ENCODE measurements at places on chromosomes 16 and 17.

DNA sequence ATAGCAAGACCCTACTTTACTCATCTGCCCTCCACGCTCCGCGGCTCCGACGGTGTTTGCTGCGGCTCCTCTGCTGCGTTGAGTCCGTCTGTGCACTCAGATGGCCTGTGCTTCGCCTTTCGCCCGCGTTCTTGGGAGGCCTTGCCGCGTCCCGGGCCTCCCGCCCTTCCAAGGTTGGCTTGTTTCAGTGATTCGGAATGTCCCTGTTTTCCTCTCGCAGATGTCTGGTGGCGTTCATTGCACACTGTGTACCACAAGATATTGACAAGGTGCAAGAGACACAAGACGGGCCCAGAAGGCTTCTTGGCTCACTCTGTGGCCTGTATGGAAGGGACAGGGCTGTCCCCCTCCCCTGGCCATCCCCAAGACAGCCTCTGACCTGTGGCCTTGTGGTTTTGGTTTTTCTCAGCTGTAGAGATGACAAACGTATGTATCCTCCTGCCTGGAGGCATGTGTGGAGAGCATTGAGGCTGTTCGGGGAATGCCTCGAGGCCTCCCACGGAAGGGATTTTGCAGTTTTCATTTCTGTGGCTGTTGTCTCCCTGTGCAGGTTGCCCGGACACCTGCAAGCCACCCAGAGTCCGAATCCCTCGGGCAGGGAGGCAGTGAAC is 15.4 kb downstream of the MGRN1 start:
- no peak for DNase-seq

- no peak for DNase-seq
Measured at GRCh38 chr17:5718726-5719125, 134.4 kb upstream of the NLRP1 start.

GRCh38 chr16:66441586-66442375 is 14.7 kb downstream of the BEAN1 start:
- DNase-seq: no peak

DNA sequence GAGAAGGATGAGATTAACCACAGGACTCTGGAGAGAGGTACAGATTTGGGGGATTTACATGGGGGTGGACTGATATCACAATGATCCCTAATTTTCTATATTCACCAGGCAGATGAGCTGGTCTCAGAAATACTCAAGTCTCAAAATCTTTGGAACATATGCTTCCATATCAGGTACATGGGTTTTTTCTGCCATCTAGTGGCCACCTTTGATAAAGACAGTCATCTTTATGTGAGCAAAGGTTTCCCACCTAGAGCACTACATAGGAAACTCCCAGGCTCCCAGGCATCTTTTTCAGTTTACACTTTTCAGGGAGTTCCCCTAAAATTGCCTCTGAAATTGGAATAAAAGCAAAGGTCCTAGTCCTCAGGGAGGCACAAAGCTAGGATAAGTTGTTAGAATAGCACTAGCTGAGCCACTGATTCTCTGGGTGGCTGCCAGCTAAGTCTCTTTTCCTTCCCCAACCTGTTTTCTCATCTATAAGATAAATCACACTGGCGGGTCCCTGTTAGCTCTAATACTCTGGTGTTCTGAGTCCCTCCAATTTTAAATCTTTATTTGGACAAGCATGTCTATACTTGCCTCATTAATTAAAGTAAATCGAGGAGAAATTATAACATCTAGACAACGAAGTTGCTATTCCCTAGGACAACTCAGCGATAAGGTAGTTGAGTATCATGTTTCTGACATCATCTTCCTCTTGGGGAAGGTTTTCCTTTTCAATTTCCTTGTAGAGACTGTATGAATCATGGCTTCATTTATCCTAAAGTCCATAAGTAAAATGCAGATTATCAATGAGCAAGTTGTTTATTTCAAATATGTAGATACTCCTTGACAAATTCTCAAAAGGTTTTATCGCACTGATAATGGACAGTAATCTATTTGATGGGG is 19.0 kb upstream of the MON1B start:
- DNase-seq: no peak

- no peak for DNase-seq
Measured at GRCh38 chr17:65627891-65628643, 66.6 kb upstream of the AXIN2 start.

DNA sequence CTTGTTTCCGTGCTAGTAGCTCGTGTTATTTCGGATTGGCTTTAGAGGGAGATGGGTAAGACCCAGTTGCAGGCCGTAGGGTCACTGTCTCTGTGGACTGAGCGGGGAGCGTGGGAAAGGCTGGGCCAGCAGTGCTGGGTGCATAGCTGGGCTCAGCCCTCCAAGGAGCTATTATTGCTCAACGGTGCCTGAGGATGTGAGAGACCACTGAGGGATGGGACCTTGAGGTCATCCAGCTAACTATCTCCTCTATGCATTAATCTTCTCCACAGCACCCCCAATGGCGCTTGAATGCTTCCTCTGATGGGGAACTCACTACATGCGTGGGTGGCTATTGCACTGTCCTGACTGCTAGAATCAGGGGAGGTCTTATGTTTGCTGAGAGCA is 126.1 kb upstream of the FOXF1 start:
- DNase-seq: no peak

GRCh38 chr17:33990943-33991706 is 264.0 kb upstream of the CCL2 start:
- no peak for DNase-seq

- DNase-seq: no peak
Measured at GRCh38 chr17:78377858-78378224, 608 bp upstream of the PGS1 start.

DNA sequence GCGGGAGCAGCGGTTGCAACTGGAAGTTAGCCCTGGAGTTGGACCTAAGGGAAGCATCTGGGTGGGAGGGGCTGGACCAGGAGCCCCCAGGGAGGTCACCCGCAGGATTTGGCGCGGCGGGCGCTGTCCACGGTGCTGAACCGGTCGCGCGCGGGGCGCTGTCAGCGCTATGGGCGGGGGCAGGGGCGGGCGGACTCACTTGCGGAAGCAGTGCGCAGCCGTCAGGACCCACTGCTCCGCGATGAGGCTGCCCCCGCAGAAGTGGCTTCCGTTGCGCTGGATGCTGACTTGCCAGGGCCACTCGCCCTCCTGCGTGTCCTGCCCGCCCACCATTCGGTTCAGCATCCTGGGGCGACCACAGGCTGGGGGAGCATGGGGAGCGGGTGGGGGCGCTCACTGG is 4.5 kb downstream of the PRSS27 start:
- peak; percentile 78 for DNase-seq

DNA sequence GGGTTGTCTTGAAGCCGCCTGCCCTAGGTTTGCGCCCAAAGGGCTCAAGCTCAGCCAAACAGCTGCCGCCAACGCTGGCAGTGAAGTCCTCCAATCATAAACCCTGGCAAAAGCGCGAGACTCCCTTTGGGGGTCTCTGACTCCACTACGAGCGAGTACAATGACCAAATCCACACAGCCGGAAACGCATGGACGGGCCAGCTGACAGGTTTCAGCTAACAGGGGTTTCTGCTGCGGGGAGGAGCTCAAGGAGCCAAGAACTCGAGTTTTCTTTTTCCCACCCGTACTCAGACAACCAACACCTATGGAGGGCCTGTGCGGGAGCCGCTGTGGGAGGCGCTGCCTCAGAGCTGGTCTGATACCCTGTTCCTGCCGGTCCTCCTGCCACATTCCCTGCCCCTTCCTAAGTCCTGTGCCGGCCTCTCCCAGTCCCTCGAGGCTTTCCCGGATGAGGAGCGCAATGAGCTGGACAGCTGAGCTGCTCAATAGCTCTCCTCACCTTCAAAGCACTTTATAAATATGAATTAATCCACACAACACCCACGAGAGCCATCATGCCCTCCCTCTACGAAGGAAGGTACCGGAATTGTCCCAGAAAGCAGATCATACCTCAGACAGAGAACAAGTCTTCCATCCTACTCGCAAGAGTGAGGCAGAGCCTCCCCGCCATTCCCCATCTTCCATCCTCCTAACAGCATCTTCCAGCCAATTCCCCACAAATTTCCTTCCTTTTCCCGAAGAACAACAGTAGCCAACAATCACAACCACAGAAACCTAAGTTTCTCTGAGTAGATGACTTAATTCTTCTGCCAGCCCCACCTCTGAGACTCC is 6.1 kb downstream of the ABR start:
- no peak for DNase-seq

- DNase-seq: no peak
Measured at GRCh38 chr16:49283376-49284049, 1.9 kb upstream of the CBLN1 start.

DNA sequence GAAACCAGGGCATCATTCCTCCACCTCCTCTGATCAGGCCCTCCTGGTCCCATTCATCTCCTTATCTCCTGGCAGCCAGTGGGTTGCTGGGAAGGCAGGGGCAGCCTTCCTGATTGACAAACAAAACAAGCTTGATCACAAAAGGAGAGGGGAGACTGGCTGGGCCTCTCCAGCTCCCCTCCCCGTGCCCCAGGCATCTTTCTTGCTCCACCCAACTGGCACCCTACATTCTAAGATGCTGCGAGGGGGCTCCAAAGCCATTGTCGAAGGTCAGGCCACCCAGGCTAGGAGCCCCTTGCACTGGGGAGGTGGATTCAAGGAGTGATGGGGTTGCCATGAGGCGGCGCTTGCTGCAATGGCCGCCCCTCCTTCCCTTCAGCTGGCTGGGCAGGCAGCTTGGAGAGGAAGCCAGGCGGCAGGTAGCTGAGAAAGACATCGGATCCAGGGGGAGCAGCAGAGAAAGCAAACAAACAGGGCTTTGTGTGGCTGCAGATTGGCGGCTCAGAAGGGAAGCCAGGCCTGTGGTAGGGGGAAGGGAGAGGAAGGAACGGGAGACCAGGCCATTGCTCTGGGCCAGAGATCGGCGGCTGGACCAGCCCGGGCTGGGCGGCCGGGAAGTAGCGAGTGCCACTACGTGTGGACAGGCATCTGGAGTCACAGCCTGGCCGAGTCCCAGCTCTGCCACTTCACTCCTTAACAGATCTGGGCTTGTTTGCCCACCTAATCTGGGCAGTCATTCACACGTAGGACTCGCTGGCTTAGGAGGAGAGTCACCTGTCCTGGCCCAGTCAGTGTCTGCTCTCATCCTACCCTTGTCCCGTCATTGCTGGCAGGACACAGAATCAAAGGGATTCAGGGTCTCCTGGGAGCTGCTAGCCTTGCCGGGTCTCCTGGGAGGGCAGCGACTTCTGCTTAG is 12.3 kb downstream of the RAI1 start:
- no peak for DNase-seq

DNA sequence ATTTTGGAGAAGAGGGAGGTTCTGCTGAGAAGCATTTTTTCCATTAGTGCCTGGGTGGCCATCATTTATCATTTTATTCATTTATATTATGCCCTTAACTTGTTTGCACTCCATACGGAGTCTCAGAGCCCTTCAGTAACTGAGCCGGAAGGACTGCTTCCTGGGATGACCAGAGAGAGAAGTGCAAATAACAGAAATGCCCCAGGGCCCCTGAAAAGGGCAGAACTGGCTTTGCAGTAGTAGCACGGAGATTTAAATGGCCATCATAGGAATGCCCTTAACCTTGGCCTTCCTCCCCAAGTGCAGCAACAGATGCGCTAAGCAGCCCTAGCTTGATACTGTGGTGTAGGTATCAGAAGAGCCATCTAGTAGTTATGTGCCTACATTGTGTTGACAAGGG is 58.5 kb downstream of the NUP93 start:
- DNase-seq: no peak

DNA sequence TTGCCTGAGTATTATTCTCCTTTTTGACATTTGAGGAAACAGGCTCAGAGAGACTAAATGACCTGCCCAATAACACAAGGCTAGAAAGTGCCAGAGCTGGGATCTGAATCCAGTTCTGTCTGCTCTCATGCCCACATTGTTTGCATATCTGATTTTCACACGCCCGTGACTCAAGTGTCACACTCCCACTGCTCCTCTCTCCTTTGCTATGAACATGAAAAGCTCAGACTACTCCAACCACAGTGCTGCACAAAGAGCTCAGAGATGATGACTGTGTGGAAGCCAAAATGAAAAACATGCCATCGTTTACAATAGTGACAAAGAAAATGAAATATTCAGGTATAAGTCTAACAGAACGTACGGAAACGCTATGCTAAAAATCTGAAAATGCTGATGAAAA is 107.9 kb downstream of the SMG6 start:
- no peak for DNase-seq

- DNase-seq: no peak
Measured at GRCh38 chr16:31460582-31461002, 1.3 kb downstream of the ARMC5 start.

DNA sequence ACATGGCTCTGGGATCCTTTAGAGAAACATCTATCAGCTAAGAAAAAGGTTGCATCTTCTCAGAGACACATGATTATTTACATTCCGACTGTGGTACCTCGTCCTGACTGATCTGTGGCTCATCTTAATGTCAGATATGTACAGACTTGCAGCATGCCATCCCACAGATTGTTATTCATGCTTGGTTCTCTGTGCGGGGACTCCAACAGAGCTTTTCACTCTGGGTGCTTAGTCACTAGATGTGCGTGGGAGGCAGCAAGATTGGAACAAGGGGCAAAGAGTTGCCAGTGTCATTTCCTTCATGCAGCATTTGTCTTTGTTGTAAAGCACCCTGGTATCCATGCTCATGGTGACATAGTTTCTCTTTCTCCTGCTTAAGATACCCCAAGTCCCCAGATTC is 179.1 kb upstream of the CACNG5 start:
- no peak for DNase-seq

DNA sequence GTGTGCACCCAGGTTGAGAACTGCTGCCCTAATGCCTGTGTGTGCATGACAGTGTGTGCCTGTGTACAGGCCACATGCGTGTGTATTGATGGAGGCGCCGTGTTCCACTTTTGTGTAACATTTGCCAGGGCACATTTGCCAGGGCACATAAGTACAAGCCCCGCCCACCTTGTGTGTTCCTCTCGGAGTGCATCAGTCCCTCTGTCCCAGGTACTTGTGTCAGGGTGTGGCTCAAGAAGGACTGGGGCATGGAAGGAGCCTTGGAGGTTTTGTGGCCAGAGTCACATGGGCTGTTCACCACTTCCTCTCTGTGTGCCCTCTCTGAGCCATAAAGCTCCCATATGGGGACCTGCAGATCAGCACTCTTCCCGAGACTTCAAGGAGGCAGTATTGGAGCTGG is 73.9 kb downstream of the MRM1 start:
- no peak for DNase-seq

- no peak for DNase-seq
Measured at GRCh38 chr16:30350134-30350871, 4.8 kb downstream of the CD2BP2 start.

- no peak for DNase-seq
Measured at GRCh38 chr16:49921791-49922456, 66.0 kb upstream of the ZNF423 start.

- no peak for DNase-seq
Measured at GRCh38 chr17:79463421-79464317, 147.2 kb downstream of the RBFOX3 start.

- no peak for DNase-seq
Measured at GRCh38 chr17:19287651-19288050, 50.5 kb downstream of the EPN2 start.

- DNase-seq: no peak
Measured at GRCh38 chr17:41486809-41487530, 2.7 kb downstream of the KRT36 start.

- DNase-seq: no peak
Measured at GRCh38 chr17:33169580-33170285, 123.4 kb downstream of the ASIC2 start.

All from stimulated activated CD8-positive, alpha-beta memory T cell treated with anti-CD3 and anti-CD28 coated beads, Interleukin-4, amount 100 ng/mL, for 1 hour (primary cell).